HFFc6 (cell line): ENCODE measurements at places on chromosomes 7 and 10.

GRCh38 chr10:83713423-83713822 is 425.9 kb upstream of the GHITM start:
- no peak overlapping the region for H3K27ac ChIP-seq
- H3K4me1 ChIP-seq, result no peaks in the 10 kb centered on the region
- H3K36me3 ChIP-seq, result no peaks in the 10 kb centered on the region
- DNase-seq, result no peak
- H3K4me3 ChIP-seq, result no peak overlapping the region

GRCh38 chr7:104900525-104901239 is 113.3 kb upstream of the KMT2E start:
- no peak overlapping the region for H3K27ac ChIP-seq
- H3K36me3 ChIP-seq, result no peaks in the 10 kb centered on the region
- no peak overlapping the region for H3K4me3 ChIP-seq
- H3K27me3 ChIP-seq, result peaks cover 21% of the 10 kb centered on the region
- peaks cover 8% of the 10 kb centered on the region for H3K4me1 ChIP-seq

GRCh38 chr10:29344073-29344820 is 55.4 kb downstream of the LYZL1 start:
- peak; percentile 35 for DNase-seq
- H3K27me3 ChIP-seq, result peaks cover 37% of the 10 kb centered on the region

GRCh38 chr7:103940382-103941268 is 48.8 kb downstream of the RELN start:
- no peaks in the 10 kb centered on the region for H3K4me1 ChIP-seq
- DNase-seq, result no peak
- H3K4me3 ChIP-seq, result no peak overlapping the region
- no peaks in the 10 kb centered on the region; the same call in 1 of the 2 replicates for H3K27me3 ChIP-seq

GRCh38 chr10:47325303-47326291 is 3.3 kb downstream of the GDF2 start:
- H3K36me3 ChIP-seq, result no peaks in the 10 kb centered on the region
- H3K27me3 ChIP-seq, result peaks cover 29% of the 10 kb centered on the region
- no peak for DNase-seq
- H3K27ac ChIP-seq, result no peak overlapping the region

DNA sequence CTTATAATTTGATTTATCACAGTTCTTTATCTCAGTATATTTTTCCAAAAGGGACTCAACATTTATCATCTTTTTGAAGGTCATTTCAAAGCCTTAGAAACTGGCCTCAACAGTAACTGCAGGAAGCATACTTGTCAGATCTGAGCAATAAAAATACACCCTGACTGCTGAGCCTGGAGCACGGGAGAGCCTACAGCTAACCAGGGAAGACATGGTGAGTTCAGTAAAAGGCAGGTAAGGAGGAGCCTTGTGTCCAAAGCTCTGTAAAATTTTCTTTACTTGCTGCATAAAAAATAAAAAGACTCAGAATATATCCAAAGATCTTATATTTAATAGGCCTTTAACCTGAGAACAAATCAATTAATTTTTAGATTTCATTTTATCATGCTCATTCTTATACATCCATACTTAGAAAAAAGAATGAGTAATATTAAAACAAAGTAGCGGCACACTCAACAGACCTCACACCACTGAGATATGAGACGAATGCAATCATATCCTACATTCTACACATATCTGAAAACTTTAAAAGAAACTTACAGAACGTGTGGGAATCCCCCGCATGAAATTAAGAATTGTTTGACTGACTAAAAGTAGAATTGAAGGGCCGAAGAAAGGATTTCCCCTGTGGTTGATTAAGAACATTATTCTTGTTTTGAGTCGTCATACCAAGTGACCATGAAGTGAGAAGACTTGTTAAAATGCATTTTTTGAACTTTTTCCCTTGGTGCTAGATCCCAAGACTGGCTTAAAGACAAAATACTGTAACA is 296.4 kb upstream of the MKLN1 start:
- no peaks in the 10 kb centered on the region; the same call in none of the 2 replicates for H3K27me3 ChIP-seq
- no peak for DNase-seq
- H3K27ac ChIP-seq, result no peak overlapping the region
- H3K36me3 ChIP-seq, result peaks cover 36% of the 10 kb centered on the region
- peaks cover 78% of the 10 kb centered on the region for H3K4me1 ChIP-seq
- H3K4me3 ChIP-seq, result no peak overlapping the region

DNA sequence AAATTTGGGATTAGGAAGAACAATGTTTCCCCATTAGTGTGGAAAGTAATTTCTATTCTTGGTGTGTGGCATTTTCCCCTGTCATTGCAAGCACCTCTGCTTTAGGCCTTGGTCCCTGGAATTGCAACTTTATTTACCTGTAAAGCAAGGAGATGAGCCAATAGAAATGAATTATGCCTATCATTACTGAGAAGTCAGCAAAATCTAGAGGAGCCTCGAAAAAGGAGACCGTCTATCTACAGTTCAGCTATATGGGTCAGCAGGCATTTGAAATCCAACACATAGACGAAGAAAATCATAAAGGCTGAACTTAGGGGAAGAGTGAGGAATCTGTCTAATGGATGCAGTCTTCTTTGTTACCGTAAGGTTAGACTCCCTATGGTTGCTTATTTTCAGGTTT is 161.1 kb downstream of the CCDC71L start:
- H3K4me3 ChIP-seq, result no peak overlapping the region
- no peak overlapping the region for H3K27ac ChIP-seq
- no peaks in the 10 kb centered on the region for H3K27me3 ChIP-seq
- H3K36me3 ChIP-seq, result peaks cover 2% of the 10 kb centered on the region

- peaks cover 35% of the 10 kb centered on the region for H3K4me1 ChIP-seq
- peaks cover 32% of the 10 kb centered on the region for H3K27me3 ChIP-seq
- H3K36me3 ChIP-seq, result no peaks in the 10 kb centered on the region
Measured at GRCh38 chr10:101777619-101778145, 1.8 kb upstream of the FGF8 start.

DNA sequence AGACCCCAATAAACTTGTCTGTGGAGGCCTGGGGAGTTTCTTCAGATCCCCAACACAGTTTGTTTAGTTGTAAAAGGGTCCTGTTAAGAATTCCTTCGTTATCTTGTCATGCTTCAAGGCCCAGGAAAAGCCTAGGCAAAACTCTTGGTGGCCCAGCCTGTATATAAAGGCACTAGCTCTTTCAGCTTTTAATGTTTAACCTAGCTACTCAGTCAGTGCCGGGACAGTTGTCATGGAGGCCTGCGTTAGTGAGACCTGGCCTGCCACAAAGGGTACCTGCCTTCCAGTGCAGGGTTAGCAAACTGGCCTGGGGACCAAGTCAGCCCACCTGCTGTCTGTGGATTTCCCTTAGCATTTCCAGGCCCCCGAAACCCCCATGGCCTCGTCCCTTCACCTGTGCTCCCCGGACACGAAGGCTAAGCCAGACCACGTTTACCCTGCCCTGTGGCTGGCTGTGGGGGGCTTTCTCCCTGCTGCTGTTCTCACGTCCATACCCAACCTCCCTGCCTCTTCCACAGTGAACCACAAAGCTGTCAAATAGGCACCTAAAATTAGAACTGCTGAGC is 96.9 kb upstream of the PPP2R2D start:
- H3K4me3 ChIP-seq, result no peak overlapping the region
- H3K27me3 ChIP-seq, result peaks cover 6% of the 10 kb centered on the region
- no peak for DNase-seq
- no peaks in the 10 kb centered on the region for H3K4me1 ChIP-seq
- no peak overlapping the region for H3K27ac ChIP-seq
- H3K36me3 ChIP-seq, result peaks cover 5% of the 10 kb centered on the region; the same call in 1 of the 2 replicates

DNA sequence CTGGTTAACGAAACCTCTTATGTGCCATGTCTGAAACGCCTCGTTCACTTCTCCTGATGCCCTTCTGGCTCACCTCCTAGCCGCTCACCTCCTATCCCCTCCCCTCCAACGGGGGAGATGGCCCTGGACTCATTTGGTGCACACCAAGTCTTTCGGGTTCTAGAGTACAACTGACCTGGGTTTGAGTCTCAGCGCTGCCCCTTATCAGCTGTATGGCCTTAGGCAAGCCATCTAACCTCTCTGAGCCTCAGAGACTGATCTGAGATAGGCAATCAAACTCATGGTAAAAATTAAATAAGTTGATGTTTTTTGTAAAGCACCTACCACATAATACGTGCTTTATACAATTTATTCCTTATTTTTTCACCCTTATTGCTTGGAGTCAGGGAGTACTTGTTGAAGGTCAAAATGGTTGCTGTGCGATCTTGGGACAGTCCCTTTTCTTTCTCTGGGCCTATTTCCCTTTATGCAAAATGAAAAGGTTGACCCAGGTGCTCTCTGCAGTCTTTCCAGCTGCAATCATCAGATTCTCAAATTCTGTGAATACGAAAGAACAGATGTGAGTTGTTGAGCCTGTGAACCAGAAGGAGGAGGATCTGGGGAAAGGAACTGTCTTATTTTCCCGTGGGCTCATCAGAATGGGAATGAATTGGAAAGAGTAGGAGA is 31.2 kb upstream of the PLEKHA1 start:
- peaks cover 9% of the 10 kb centered on the region for H3K4me1 ChIP-seq
- H3K27me3 ChIP-seq, result peaks cover 8% of the 10 kb centered on the region
- no peak for DNase-seq
- H3K36me3 ChIP-seq, result no peaks in the 10 kb centered on the region
- no peak overlapping the region for H3K4me3 ChIP-seq
- no peak overlapping the region for H3K27ac ChIP-seq

DNA sequence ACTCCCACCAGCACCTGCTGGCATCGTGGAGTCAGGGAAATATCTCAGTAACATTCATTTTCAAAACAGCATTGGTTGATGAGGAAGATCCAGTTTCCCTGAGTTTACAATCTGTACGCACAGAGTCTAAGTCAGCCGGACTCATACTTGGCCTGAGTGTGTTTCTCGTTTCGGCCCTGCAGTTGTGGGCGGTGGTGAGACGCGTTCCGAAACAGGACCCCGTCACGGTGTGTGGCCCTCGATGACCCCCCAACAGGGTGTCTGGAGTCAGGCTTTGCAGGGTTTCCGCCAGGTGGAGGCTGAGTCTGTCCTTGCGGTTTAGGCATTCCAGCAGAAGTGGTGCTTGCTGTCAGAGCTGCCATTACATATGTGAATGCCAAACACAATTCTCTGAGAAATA is 317.5 kb downstream of the DNAJB6 start:
- no peaks in the 10 kb centered on the region; the same call in 1 of the 2 replicates for H3K27me3 ChIP-seq
- no peak overlapping the region for H3K27ac ChIP-seq
- no peak overlapping the region for H3K4me3 ChIP-seq
- no peaks in the 10 kb centered on the region for H3K4me1 ChIP-seq

- peak overlapping the region; percentile 27 for H3K4me3 ChIP-seq
- no peaks in the 10 kb centered on the region for H3K27me3 ChIP-seq
- peak; percentile 68 for DNase-seq
- peak overlapping the region; percentile 81 for H3K27ac ChIP-seq
Measured at GRCh38 chr7:148729984-148730733, 31.5 kb downstream of the CUL1 start.

DNA sequence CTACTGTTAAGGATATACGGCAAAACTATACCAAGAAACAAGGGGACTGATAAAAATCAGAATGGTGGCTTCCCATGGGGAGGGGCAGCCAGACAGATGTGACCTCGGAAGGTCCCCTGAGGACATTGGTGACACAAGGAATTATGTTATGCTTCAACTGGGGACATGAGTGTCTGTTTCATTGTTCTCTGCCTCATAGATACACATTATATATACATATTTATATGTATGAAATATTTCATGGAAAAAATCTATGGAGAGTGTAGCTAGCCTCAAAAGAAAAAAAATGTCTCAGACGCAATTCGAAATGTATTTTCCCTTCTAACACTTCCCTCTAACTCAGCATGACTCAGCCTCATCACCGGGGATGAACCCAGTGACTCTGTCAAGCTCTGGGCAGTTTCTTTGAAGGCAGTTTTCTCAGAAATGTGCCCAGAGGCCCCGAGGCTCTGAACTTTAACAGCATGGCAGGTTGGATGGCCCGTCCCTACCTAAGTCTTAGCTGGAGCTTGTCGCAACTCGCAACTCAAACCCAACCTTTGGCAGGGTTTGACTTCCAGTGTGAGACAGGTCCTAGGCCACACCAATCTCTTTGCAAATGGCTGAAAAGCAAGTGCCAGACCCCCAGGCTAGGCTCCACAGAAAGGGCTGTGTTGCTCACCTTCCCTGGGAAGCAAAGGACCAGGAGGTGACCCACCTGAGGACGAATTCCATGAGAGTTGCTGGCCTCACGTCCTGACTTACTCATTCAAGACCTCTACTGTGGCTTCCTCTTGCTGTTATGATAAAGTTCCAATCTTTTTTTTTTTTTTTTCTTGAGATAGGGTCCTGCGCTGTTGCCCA is 86.9 kb downstream of the CARD11 start:
- H3K4me3 ChIP-seq, result no peak overlapping the region
- H3K27ac ChIP-seq, result no peak overlapping the region
- peak; percentile 18 for DNase-seq
- no peaks in the 10 kb centered on the region for H3K4me1 ChIP-seq
- peaks cover 5% of the 10 kb centered on the region; the same call in 1 of the 2 replicates for H3K27me3 ChIP-seq
- H3K36me3 ChIP-seq, result no peaks in the 10 kb centered on the region

- peaks cover 17% of the 10 kb centered on the region; the same call in 1 of the 2 replicates for H3K36me3 ChIP-seq
- H3K4me3 ChIP-seq, result peak overlapping the region; percentile 76; the same call in 1 of the 2 replicates
- no peak for DNase-seq
- H3K27me3 ChIP-seq, result peaks cover 2% of the 10 kb centered on the region; the same call in 1 of the 2 replicates
Measured at GRCh38 chr7:22566176-22566575, 66.2 kb upstream of the STEAP1B start.

GRCh38 chr10:12782537-12782936 is 219.0 kb downstream of the CCDC3 start:
- H3K36me3 ChIP-seq, result no peaks in the 10 kb centered on the region
- H3K4me1 ChIP-seq, result no peaks in the 10 kb centered on the region
- H3K4me3 ChIP-seq, result no peak overlapping the region
- peaks cover 7% of the 10 kb centered on the region for H3K27me3 ChIP-seq
- no peak overlapping the region for H3K27ac ChIP-seq
- DNase-seq, result no peak

- H3K4me1 ChIP-seq, result peaks cover 11% of the 10 kb centered on the region
- H3K4me3 ChIP-seq, result no peak overlapping the region
- DNase-seq, result no peak
- H3K27ac ChIP-seq, result no peak overlapping the region
- peaks cover 2% of the 10 kb centered on the region; the same call in 1 of the 2 replicates for H3K27me3 ChIP-seq
Measured at GRCh38 chr10:15570738-15571339, 148.9 kb downstream of the ITGA8 start.

DNA sequence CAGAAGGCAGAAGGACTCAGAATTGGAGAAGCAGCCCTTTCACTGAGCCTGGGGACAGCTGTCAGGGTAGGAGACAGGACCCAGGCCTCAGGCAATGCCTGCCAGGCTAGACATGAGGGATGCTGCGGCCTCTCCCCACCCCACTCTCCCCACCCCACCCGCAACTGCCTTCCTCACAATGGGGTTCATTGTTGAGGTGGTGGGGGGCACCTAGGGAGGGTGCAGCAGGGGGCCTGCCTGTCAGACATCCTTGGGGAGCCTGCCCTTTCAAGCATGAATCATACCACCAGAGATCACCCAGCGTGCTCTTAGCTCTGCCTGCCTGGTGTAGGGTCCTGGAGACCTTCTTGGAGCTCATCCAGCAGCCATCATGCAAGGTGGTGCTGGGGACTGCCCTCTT is at the start of gene C10orf62:
Gene C10orf62 (plus strand): TSS at position 243 of the 400 bp plus-strand sequence. CDS start 177 bp downstream, outside the sequence.
- no peak within 1 kb of the TSS for H3K4me3 ChIP-seq
- no peak for DNase-seq
- no peak within 1 kb of the TSS for H3K27ac ChIP-seq
- peaks cover 6% of the 10 kb centered on the region for H3K4me1 ChIP-seq
- no peaks in the 10 kb centered on the region for H3K36me3 ChIP-seq
